AG09319 (cell line): ENCODE measurements at places on chromosomes 7 and 10.

- DNase-seq = no peak
Observed at GRCh38 chr7:28908775-28909174, 49.4 kb downstream of the TRIL start.

DNA sequence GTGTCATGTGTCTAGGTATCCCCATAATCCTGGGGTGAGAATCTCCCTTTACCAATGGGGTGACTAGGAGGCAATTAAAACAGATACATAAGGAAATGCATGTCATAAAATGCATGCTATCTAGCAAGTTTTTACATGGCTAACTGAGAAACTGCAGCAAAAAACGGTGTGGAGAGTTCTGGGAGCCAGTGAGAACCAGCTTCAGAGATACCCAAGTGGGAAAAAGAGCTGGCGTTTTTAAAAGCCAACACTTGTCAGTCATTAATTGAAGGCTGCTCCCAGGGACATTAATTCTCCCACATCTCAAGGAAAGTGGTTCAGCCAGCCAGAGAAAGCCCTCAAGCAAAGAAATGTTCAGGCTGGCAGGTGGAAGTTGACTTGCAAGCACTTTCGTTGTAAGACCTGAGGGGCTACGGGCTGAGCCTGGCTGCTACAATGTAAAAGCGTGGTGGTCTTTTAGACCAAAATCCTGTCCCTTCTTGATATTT, 28.1 kb downstream of the ST8SIA6 start:
- no peak for DNase-seq

- DNase-seq = no peak
Observed at GRCh38 chr7:5605775-5606634, 175.5 kb downstream of the RNF216 start.

GRCh38 chr10:133378251-133379096, 588 bp upstream of the PAOX start:
- DNase-seq = no peak

DNA sequence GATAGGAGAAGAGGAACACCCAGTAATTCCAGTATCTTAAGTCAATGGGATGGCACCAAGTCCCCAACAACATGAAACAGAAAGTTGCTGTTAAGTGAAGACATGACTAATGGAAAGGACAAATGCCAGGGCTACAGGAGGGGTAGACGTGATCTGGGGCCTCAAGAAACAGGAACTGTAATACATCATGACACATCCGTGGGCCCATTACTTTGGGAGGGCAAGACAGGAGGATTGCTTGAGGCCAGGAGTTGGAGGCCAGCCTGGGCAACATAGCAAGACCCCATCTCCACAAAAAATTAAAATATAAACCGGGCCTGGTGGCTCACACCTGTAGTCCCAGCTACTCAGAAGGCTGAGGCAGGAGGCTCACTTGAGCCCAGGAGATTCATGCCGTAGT, 408.6 kb upstream of the PRKCQ start:
- DNase-seq = no peak

- DNase-seq = peak; percentile 89
Observed at GRCh38 chr7:131188367-131189339, 139.0 kb upstream of the MKLN1 start.

DNA sequence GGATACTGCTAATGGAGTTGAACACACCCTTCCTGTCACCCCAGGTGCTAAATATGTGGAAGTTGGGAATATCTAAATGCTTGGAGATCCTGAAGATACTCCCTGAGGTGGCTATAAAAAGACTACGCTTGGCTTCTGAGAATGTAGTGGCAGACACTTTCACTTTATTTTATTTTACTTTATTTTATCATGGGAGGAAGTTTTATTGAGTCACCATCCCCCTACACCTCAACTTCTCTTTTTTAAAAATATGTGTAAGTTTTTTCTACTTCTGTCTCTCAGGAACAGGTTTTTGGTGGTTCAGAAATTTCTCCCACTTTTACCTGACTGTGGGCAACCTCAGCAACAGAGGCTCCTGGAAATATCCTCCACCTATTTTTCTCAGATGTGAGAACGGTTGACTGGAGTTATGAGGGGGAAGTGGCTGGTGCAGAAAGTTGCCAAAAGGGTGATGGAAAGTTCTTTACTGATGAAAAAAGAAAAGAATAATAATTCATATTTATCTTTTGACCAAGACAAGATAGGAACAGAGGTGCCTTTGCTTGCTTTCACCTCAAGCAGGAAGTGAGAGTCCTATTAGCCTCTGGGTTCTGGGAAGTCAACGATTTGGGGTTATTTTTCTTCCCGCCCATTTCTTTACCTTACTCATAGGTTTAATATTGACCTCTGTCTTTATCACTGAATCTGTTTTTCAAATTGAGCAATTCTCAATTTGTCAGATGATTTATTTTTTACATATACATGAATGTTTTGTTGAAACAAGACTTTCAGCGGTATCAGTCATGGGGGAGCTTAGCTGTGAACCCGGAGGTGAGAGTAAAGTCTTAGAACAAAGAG, 103.6 kb downstream of the AHR start:
- DNase-seq = no peak

GRCh38 chr10:88103576-88103975, 240.2 kb downstream of the PTEN start:
- DNase-seq = no peak

DNA sequence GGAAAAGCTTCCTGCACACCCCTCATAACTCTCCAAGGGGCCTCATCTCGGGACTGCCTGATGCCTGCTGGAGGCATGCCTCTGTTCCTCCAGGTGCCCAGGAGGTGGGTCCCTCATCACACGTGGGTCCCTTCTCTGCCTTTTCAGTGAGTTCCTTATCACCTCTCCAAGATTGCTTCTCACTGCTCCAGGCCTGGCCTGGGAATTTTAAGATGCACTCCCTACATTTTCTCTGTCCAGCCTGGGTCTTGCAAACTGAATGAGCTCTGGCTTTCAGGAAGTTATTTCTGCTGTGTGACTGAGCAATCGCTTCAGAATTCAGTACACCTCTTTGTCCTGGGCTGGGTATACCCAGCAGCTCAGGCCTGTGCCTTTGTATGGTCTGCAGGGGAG, 43.8 kb downstream of the LRRC18 start:
- no peak for DNase-seq

DNA sequence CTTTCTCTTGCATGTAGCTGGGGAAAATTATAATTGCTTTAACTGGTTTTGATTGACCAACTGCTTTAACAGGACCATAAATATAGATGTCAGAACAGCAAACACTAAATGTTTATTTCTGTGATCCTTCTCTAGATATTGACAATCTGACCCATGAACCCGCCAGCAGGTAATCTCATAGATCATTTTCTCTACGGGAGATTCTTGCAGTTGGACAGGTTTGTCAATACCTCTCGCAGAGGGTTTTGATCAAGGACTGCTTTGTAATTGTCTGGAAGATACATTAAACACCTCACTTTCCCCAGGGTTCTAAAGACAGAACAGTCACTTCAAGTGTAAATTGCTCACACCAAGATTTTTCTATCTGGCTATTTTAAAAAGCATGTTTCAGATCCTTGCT, 235.8 kb upstream of the RHOBTB1 start:
- no peak for DNase-seq

- no peak for DNase-seq
Observed at GRCh38 chr7:109696723-109697122, 1127.0 kb downstream of the DNAJB9 start.

DNA sequence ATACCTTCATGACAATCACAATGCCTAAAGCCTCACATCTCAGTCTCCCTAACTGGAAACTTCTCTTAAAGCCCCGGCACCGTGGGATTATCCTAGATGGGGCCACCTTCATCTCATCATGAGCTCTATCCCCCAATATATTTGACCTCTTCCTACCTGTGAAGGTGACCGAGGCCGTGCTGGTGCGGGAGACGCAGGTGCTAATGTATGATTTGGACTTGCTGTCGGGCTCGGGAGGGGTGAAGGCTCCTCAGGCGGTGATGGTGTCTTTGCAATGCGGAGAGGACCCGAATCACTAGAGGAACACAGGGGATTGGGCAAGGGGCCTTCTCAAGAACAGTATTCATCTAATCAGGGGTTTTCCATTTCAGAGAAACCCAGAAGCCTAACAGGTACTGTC, 168.4 kb downstream of the AMPH start:
- no peak for DNase-seq

GRCh38 chr7:46444256-46444655, 523.2 kb upstream of the IGFBP3 start:
- no peak for DNase-seq

GRCh38 chr7:24756545-24757352, 515 bp downstream of the GSDME start:
- no peak for DNase-seq

DNA sequence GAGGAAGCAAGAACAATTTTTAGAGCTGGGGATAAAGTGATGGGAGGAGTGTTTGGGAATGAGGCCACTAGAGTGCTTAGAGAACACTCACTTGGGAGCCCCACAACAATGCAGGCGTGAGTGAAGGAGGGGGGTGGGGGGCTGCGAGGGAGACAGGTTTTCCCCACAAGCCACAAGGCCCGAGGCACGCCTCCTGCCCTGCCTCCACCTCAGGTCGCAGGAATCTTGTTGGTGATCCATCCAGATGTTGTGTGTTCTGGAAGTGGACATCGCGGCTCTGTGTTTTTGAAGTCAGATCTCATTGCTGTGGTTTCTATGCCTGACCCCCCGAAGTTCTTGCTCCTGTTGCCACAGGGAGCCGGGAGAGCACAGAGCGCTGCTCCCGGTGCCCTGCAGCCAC, 178.0 kb upstream of the BMPER start:
- DNase-seq = no peak

GRCh38 chr7:74283858-74284447, 5.3 kb upstream of the CLIP2 start:
- no peak for DNase-seq

GRCh38 chr7:75028299-75028698, 45.3 kb downstream of the RCC1L start:
- DNase-seq = no peak

DNA sequence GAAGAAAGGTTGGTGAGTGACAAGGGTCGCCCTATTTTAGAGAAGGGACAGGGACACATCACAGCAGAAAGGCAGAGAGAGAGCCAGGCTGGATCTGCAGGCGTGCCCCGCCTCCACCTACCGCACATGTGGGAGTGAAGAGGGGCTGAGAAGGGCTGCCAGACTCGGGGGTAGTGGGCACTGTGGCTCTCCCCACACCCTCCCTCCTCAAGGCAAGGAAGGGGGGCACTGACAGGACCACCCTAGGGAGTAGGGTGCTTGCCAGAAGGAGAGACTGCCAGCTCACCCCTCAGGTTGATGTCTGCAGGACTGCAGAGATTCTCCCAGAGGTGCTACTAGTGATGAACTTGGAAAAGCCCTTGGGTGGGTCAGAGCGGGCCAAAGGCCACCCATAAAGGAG, 62.8 kb upstream of the ZRANB1 start:
- no peak for DNase-seq

DNA sequence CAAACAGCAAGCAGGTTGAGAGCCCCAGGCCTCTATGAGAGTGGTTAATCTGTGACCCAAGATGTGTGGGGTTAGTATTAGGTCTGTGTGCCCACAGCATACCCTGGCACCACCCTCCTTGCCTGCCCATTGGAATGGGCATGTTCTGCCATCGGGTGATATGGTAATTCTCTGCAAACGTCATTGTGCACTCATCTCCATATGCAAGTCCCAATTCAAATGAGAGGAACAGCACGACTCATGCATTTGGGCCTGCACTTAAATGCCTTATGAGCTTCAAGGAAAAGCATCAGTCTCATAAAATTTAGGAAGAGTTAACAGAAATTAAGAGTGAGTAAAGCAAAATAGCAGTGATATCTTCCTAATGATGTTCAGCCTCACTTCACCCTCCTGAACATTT, 133.9 kb upstream of the FGFR2 start:
- no peak for DNase-seq

GRCh38 chr7:49762666-49763065, 10.8 kb upstream of the VWC2 start:
- DNase-seq = no peak

GRCh38 chr7:39910108-39910869, 39.8 kb upstream of the CDK13 start:
- DNase-seq = no peak

- DNase-seq = no peak
Observed at GRCh38 chr7:20407585-20408466, 77.1 kb downstream of the ITGB8 start.

- DNase-seq = no peak
Observed at GRCh38 chr7:93914581-93915066, 6.9 kb upstream of the GNG11 start.

GRCh38 chr7:50262446-50262845, 42.1 kb upstream of the IKZF1 start:
- no peak for DNase-seq

- no peak for DNase-seq
Observed at GRCh38 chr7:92293896-92294590, 48.3 kb downstream of the ANKIB1 start.

DNA sequence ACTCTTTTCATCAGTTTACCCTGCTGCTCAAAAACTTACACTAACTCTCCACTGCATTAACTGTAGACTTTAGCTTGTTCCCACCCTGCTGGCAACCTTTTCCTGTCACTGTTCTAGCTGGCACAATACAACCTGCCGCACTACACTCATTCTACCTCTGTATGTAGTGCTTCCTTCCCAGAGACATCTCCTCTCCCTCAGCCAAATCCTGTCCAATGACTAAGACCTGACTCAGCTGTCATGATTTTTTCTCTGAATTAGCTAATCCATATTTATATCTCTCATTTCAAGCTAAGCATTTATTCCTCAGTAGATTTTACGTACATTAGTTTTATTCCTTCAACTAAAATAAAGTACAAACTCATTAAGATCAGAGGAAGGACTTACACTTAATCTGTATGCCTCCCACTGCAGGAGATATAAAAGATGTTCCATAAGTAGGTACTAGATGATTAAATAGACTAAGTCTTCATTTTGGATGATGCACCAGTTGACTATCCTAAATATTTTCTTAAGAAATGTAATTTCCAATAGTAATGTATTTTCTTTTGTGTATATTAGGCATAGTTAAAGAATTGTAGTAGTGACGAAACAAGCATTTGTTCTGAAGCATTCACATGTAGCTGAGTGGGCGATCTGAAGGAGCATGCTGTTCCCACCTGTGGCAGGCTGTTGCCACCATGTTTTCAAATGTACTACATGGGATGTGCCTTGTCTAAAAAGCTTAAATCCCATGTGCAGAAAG, 189.1 kb downstream of the SKAP2 start:
- no peak for DNase-seq

- DNase-seq = peak; percentile 60
Observed at GRCh38 chr7:46908770-46909169, 673.1 kb downstream of the TNS3 start.
